ENCODE measurements at places on chromosomes 1 and 21. TPM values are rescaled to one million over a fixed set of nuclear protein-coding genes. Genes with fewer than 3 reads are reported as not detected.

ELK4 gene
- 18.4 TPM for total RNA-seq

NFASC gene
- total RNA-seq, result 33.3 TPM

ZNF683 gene
- not detected for total RNA-seq

MMEL1 gene
- total RNA-seq, result not detected

FAM43B gene
- total RNA-seq, result 0.09 TPM

CFAP141 gene
- total RNA-seq, result not detected

ELAVL4 gene
- total RNA-seq, result not detected

TNN gene
- total RNA-seq, result not detected

WDR64 gene
- total RNA-seq, result not detected

PTPN7 gene
- total RNA-seq, result not detected

BSND gene
- total RNA-seq, result not detected

TP73 gene
- 4.7 TPM for total RNA-seq

FMO2 gene
- total RNA-seq, result not detected

PCSK9 gene
- not detected for total RNA-seq

HECTD3 gene
- total RNA-seq, result 28.4 TPM

RYR2 gene
- 2.3 TPM for total RNA-seq

PTGS2 gene
- total RNA-seq, result not detected

ERO1B gene
- 3.8 TPM for total RNA-seq

DYNLT4 gene
- not detected for total RNA-seq

SPRR2A gene
- total RNA-seq, result not detected

CCDC17 gene
- total RNA-seq, result 0.38 TPM

CDK18 gene
- 31.5 TPM for total RNA-seq

USP24 gene
- total RNA-seq, result 22.1 TPM

SERPINC1 gene
- not detected for total RNA-seq

PI4KB gene
- 99.4 TPM for total RNA-seq

DENND1B gene
- total RNA-seq, result 16.1 TPM

CFHR4 gene
- not detected for total RNA-seq

S100A10 gene
- total RNA-seq, result 801 TPM

SNAPIN gene
- total RNA-seq, result 158 TPM

UTS2 gene
- total RNA-seq, result not detected

MEGF6 gene
- 22.4 TPM for total RNA-seq

ETNK2 gene
- total RNA-seq, result 20.9 TPM

PTAFR gene
- not detected for total RNA-seq

RNF207 gene
- 6.3 TPM for total RNA-seq

TMPRSS3 gene
- total RNA-seq, result 0.12 TPM

ACTL8 gene
- total RNA-seq, result not detected

SLC45A3 gene
- 13.0 TPM for total RNA-seq

DENND2D gene
- total RNA-seq, result 0.41 TPM

PBX1 gene
- total RNA-seq, result 11.7 TPM

ZMYND12 gene
- total RNA-seq, result not detected

LIN28A gene
- not detected for total RNA-seq

COL24A1 gene
- total RNA-seq, result 0.03 TPM

SV2A gene
- 32.2 TPM for total RNA-seq

ANKRD35 gene
- total RNA-seq, result not detected

TCEA3 gene
- 0.89 TPM for total RNA-seq

TMEM125 gene
- total RNA-seq, result not detected

TAL1 gene
- not detected for total RNA-seq

CHAF1B gene
- total RNA-seq, result 25.9 TPM

ZMPSTE24 gene
- 86.7 TPM for total RNA-seq

ATP8B2 gene
- total RNA-seq, result 129 TPM

All from A172 (cell line).